GM12891 (cell line): ENCODE measurements at places on chromosomes 7 and 10.

- DNase-seq, result no peak
Observed at GRCh38 chr10:11824376-11824775, 1.2 kb downstream of the PROSER2 start.

DNA sequence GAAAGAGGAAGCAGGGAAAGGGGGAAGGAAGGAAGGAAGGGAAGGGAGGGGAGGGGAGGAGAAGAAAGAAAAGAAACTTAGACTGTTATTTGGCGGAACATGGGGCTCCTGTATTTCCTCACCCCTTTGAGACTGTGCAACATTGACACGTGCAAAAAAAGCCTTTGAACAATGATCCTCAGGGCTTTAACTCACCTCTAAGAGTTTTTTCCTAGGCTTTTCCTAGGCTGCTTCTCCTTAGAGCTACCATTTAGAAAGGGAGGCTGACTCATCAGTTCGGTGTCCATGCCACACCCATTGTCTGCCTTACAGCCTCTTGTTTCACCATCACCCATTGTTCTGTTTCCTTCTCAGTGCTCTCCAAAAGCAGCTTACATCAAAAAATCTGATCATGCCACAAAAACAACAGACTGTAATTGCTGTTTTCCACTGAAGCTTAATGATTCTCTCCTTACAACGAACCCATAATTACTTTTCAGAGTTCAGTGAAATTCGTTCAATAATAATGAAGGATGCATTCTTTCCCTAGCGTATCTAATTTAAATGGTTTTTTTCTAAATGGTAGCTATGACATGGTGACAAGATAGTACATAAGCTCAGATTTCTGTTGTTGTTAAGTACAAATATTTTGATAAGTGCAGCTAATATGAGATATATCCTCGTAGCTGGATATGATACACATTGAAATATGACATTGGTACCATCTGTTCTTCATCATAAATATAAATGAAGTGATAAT is 90.8 kb downstream of the PRLHR start:
- DNase-seq, result no peak

DNA sequence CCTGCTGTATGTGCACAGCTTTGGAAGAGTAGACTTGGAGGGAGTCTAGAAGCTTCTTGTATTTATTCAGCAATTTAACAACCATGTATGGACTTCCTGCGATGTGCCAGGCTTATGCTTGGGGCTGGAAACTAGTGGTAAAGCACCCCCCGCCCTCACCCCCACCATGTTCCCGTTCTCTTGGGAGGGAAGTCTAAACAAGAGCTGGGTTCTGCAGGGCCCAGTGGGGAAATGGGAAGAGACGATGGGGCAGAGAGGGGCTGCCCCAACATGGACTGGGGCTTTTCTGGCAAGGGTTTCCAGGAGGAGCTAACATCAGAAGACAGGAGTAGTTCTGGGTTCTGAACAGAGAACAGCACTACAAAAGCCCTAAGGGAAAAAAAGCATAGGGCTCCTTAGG is 8.0 kb downstream of the RASSF4 start:
- no peak for DNase-seq

DNA sequence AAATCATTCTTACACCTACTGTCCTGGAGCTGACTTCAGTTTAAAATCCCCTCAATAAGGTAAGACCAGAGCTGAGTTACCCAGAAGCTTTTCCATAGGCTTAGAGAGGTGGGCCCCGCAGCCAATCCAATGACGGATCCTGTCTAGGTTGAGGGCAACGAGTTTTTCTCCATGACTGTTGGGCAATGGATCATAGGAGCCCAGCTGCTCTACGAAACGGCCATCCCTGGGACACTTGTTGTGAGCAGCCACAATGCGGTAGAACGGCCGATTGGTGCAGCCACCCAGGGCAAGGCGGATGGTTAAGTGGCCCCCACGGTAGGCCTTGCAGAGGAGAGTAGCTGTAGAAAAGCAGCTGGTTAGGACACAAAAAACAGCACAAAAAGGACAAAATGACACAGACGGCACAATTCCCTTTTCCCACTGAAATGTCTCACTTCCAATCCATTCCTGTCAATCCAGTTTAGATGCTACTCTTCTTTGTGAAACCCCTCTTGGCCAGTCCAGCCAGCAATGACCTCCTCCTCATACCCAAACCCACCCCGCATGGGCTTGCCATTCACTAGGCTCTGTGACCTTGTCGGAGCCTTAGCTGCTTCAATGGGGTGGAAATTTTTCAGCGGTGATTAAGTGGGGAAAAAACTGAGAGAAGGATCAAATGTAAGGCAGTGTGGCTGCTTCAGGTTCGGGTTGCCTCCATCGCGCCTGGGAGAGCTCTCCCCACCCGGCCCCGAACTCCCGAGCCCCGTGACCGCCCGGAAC is 580 bp downstream of the MRPS16 start:
- DNase-seq, result no peak

GRCh38 chr10:60009710-60010383 is 103.5 kb upstream of the CCDC6 start:
- no peak for DNase-seq

- no peak for DNase-seq
Observed at GRCh38 chr7:116981939-116982338, 28.6 kb downstream of the ST7 start.

DNA sequence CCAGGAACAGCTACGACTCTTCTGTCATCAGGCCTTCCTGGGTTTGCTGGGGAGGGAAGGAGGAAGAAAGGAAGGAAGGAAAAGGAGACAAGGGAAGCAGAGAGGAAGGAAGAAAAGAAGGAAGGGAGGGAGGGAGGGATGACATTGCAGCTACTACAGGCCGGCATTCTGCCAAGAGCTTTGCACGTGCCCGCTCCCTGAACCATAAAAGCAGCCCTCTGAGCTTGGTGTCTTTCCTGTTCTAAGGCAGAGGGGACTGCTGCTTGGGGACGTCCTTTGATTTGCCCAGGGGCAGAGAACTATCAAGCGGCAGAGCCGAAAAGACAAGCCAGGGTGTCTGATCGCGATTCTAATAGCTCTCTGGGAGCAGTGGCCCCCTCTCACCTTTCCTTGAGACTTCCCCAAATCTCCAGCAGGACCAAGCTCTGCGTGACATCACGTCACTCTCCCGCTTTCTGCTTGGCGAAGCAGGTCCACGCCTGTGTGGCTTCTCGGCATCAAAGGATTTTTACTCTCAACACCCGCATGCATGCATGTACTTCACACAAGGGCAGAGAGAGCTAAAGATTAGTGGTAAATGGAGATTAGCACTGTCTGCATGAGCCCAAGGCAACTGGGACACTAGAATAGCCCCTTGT is 167.8 kb upstream of the AUTS2 start:
- DNase-seq, result no peak

GRCh38 chr7:100801833-100802568 is 25.3 kb downstream of the EPHB4 start:
- no peak for DNase-seq

DNA sequence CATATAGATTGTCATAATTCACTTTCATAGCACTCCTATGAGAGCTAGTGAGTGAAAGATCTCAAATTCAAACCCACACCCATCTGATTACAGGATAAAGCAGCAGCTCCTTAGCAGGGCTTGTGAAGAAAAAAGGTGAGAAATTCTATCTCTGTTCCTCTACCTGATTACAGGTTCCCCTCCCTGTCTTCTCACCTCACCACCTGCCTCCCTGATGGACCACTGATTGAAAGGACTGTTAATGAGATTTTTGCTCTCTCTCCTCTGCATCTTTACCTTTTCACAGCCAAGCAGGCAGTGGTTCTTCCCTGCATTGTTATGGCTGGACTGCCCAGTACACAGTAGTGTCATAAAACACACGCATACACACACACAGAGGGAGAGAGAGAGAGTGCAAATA is 228.5 kb downstream of the MTERF1 start:
- DNase-seq, result no peak

DNA sequence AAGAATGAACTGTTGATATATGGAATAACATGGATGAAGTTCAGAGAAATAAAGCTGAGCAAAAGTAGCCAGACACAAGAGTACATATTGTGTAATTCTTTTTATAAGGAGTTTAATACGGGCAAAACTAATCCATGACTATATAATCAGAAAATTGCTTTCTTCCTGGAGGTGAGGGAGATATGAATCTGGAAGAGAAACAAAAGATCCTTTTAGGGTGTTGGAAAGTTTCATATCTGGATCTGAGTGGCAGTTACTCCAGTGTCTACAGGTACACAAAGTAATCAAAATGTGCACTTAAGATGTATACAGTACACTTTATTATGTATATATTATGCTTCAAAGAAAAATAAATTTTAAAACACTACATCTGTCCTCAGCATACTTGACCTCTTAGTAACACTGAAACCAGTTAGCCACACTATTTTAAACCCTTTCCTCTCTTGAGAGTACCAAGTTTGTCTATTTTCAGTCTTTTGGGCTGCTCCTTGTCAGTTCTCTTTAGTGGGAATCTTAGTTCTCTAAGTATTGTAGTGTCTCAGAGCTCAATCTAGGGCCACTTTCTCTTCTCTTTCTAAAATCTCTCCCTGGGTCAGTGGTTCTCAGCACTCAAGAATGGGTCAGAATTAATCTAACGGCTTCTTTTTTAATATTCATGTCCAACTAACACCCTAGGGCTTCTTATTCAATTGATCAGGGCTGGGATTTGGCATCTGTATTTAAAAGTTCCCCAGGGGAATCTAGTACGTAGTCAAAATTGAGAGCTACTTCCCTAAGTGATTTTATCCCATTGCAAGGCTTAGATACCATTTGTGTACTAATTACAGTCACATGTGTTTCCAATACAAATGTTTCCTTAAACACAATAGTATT is 4.3 kb upstream of the LIPF start:
- no peak for DNase-seq
